MV-4-11 (cell line): ENCODE measurements at places on chromosomes 5 and 9.
A peak's percentile ranks its signal among the peaks of the same experiment; 100 is the strongest.

GRCh38 chr5:53900677-53901076, 340.2 kb downstream of the NDUFS4 start:
- DNase-seq: no peak

- DNase-seq: peak; percentile 76
Observed at GRCh38 chr5:76547242-76547890, 75.8 kb downstream of the F2RL2 start.

DNA sequence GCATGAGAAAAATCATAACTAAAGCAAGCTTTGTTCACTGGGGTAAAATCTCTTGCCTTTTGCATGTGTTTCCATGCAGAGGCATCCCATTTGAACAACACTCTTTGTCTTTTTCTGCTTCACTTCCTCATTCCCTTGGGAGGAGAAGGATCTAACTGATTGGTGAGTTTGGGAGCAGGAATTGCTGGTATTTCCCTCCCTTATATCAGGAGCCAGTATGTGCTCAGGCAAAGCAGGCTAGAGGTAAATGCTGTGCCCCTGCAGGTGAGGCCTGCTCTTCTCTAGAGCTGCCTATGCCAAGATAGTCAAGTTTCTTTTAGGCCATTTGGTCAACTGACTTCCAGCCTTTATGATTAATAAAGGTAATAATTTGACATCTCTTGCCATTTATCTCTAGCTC, 179.9 kb downstream of the COX7C start:
- DNase-seq: peak; percentile 1

DNA sequence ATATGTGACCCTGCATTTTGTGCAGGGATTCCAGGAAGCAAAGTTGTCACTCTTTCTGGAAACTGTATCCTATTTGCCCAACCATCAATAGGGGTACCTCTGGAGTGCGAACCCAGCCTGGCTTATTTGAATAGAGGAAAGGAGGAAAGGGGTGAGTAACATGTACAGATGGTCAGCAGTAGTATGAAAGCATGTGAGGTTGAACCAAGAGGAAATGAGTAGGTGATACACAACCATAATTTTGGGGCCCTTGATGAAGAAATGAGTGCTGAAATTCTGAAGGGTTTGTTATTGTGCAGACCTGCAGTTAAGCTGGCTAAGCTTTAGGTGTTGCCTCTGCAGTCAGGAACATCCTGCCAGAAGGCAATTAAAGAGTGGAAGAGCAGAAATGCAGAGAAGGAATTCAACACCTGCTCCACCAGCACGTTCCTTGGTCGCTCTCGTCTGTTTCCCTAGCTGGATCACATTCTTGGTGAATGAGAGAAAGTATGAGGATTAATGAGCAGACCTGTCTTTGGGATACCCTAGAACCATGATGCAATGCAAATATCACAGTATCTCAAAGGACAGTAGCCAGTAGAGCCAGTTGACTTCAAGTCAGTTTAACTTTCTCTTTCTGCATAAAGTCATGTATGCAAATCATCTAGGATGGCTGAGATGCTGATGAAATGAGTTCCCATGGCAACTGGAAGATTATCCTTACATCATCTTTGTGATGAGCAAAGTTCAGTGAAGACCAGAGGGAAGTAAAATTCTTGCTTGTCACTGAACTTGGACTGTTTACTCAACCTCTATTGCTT, 13.2 kb upstream of the IL12B start:
- DNase-seq: peak; percentile 85

DNA sequence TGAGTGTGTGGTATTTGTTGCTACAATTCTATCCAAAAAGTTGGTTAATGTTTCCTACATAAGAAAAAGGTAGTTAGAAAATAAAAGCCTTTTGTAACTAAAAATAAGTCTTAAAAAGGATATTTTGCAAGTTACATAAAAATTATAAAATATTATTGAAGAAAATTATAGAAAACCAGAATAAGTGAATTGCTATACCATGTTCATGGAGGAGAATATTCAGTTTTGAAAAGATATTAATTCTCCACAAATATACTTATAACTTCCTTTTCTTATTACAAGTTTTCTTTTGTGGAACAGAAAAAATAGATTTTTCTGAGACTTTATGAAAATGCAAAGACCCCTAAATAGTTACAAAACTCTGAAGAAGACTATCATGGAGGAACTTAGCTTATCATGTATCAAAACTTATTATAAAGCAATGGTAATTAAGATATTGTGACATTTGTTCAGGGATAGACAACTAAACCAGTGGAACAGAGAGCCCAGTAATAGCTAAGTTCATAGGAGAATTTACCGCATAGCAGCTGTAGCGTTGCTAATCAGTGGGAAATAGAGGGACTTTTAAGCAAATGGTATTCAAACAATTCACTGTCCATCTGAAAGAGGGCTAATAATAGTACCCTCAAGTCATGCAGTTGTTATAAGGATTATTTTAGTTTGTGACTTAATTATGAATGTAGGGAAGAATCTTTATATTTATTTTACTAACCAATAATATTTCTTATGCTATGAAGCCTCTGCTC, 515.2 kb upstream of the ZNF608 start:
- no peak for DNase-seq

DNA sequence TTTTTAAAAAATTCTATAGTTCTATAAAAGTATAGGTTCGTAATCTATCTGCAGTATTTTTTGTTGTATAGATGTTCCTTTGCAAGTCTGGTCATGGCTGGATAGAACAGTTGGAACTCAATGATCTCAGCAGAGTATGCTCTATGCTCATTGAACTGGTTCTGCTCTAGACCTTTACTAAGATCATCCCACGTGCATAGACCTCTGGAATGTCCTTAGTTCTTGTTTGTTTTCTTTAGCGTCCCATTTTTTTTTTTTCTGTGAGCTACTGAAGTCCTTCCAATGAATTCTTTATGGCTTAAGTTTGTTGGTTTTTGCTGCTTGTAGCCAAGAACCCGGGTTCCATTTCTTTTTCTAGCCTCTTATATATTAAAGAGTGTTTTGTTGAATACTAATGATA, 3.5 kb downstream of the TMEM38B start:
- DNase-seq: no peak

DNA sequence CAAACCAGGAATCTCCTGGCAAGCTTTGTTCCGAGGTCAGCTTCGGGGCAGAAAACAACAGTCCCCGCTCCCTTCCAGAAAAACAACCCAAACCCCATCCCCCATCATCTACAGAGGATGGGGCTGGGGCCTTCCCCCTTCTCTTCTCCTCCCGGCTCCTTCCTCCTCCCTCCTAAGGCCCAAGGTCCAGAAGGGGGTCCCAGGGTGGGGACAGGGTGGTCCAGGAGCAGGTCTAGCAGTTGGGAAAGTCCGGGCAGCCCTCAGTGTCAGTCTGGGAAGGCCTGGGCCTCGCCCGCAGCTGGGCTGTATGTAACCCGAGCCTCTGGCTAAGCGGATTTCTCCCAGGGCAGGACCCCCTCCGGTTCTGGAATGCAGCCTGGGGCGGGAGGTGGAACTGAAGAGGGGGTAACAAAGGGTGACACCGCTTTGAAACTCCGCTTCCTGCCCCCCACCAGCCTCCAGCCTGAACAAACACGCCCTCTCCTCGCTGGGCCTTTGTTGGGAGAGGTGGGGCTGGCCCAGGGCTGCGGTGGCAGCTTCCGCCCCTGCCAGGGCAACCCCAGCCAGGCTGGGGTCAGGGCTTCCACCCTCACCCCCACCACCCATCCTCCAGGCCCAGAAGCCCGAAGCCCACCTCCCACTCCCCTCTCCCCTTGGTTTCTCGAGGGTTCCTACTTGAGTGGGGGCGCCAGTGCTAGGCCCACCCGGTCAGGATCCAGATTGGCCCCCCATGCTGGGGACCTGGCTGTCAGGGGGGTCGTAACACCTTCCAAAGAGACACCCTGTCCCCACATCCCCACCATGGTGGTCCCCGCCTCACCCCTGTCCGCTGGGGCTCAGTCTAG, 63.5 kb downstream of the C9orf50 start:
- no peak for DNase-seq

DNA sequence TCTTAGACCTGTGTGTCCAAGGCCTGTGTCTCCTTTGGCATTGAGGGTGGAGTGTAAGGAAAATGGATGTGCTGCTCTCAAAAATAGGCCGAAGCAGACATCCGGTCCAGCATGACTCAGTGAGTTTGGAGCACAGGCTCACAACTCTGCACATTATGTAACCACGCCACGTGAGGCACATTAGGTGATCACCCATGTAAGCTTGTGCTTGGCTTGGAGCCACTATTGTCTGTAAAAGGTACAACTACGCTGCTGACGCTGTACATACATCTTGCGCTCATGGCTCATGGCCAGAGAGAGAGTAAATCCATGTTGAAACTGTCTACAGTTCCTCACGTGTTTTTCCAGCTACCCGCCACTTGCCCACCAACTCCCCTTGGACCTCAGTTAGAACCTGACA, 177.5 kb downstream of the PDE4D start:
- DNase-seq: no peak

DNA sequence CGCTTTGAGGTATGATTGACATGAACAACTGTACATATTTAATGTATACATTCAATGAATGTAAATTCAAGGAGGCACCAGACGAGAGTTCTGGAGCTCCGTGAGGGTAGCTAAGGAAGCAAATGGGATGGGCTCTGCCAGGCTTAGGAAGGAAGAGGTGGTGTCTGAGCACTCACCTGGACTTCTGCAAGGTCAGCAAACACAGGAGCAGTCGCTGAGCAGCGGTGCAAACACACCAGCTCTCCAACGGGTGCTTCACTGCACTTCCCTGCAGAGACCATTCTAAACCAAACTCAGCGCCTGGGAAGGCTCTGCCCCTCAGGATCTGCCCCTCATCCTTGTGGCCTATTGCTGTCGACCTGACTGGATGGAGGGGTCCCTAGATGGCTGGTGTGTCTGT, 101.5 kb downstream of the COL23A1 start:
- no peak for DNase-seq

DNA sequence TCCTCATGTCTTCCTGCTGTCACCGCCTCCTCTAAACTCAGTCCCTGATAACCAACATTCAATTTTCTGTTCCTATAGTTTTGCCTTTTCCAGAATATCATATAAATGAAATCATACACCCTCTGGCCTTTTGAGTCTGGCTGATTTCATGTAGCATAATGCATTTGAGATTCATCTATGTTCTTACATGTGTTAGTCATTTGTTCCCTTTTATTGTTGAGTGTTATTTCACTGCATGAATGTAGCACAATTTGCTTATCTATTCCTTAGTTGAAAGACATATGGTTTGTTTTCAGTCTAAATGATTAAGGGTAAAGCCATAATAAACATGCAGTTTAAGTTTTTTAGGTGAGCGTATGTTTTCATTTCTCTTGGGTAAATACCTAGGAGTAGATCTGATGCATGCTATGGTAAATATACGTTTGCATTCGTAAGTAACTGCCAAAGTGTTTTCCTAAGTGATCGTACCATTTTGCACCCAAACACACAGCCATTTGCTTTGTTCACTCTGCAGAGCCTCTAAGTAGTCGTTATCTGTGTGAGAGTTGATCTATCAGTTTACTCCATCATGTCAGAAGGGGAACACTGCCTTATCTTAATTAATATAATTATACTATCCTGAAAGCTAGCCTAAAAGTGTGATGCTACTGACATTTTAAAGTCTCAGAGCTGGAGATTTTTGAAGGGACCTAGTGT, 460.8 kb downstream of the DMAC1 start:
- no peak for DNase-seq

- DNase-seq: no peak
Observed at GRCh38 chr9:90034071-90034470, 429.3 kb downstream of the GADD45G start.

GRCh38 chr5:90844931-90845330, 286.3 kb downstream of the ADGRV1 start:
- no peak for DNase-seq

DNA sequence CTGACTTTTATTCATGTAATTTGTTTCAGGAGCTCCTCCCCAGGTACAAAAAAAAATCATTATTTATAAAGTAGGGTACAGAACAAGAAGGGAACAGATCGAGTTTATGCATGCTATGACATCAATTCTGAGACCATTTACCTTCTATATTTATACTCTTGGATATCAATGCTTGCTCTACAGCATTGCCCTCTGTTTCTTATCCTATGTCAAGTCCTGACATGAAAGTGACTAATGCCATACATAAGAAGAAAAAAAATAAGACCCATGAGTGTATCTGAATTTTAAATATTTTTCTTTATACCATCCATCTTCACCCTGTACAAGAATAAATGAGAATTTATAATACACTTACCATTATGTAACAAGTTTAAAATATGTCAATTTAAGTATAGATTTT, 2016.3 kb upstream of the CDH9 start:
- DNase-seq: no peak

GRCh38 chr9:137223078-137223970, 1.3 kb upstream of the RNF208 start:
- peak; percentile 99 for DNase-seq

DNA sequence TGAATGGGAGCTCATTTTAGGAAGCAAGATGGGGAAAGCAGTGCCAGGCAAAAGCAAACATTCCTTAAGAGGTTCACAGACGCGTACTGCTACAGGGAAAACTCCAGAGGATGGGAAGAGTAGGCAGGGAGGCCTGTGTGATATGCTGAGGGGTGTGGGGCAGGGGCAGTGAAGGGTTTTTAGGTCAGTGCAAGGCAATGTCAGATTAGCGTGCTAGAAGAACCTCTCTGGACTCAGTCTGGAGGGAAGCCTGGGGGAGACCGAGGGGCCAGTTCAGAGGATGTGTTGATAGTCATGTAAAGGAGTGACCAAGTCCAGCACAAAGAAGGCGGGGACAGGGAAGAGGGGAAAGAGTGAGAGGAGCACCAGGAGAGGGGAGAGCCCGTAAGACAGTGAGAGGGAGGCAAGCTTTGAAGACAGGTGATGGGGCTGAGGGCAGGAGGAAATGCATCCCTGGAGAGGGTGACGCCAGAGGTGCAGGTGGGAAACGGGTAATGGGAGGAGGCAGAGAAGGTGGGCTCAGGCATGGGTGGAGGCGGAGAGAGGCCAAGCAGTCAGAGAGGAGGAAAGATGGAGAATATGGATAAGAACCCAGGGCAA, 134.5 kb downstream of the MTX3 start:
- no peak for DNase-seq

GRCh38 chr9:91516081-91516480, 92.4 kb upstream of the NFIL3 start:
- DNase-seq: peak; percentile 75

DNA sequence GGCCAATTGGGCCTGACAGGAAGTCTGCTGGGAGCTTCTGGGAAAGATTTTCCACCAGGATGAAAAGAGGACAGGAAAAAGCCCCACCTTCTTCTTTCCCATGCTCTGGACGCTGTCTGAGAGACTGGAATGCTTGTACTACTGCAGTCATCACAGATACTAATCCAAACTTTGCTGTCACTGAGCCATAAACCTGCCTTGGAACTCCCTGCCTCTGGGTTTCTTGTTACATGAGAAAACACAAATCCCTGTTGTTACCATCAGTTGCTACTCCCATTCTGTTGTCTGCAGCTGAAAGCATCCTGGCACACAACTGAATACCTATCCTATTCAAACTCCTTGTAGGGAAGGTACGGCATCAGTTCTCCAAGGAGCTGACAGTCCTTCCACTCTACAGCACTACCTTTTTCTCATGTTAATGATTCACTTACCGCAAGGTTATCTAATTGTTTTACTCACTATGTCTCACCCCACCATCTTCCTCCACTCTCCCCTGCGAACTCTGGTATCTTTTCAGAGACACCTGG, 167.5 kb downstream of the CDK5RAP2 start:
- DNase-seq: no peak
